ENCODE measurements at places on chromosomes 2 and 18. TPM values are rescaled to one million over a fixed set of nuclear protein-coding genes. Genes with fewer than 3 reads are reported as not detected.
A peak's percentile ranks its signal among the peaks of the same experiment; 100 is the strongest.

DNA sequence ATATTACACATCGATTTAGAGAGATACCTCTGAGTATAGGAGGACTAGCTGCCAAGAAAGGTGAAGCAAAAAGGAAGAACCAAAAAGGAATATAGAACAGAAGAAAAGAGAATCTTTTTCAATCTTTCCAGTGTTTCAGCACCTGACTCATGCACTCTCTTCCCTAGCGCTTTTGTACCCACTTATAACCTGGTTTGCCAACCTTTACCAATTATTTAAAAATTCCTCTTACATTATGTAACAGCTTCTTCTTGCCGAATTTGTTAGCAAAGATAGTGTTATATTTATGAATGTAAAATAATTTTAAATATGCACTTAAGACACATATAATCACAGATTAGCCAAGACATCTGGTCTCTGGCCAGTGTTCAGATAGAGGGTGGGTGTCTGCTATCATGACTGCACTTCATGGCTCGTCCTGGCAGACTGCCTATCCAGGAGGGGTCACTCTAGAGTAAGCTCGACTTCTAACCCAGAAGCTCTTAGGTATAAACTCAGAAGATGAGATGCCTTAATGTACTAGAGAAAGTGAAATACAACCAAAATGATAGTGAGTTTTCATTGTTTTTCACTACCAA, 122.9 kb downstream of the ATAD2B start:
- DNase-seq = peak; percentile 68

DNA sequence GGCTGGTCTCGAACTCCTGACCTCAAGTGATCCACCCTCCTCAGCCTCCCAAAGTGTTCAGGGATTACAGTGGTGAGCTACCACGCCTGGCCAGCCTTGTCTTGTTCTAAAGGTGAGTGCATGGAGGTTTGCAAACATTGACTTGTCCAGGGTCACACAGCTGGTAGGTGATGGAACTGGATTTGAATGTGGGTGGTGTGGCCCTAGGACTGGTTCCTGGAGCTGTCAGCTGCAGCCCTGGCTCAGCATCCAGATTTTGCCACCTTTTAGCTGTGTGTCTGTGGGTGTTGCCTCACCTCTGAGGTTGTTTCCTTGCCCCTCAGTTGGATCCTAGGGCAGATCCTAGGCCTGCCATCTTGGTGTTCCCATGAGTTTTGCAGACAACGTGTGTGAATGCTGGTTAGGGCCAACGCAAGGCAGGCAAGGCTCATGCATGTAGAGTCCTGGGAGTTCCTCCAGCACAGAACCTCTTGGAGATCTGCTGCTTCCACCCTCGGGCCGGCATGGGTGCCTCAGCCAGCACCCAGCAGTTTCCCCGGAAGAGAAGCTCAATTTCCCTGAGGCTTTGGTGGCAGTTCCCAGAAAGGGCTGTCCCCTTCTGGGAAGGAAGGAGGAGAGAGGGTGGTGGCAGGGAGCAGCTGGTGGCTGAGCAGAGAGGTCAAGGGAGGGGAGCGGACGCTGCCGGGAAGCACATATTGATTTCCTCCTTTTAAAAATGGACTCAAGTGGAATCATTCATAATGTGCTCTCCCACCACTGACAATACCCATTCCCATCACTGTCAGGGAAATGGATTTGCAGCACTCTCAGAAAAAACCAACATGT, 127.6 kb upstream of the HS6ST1 start:
- DNase-seq = no peak

DNA sequence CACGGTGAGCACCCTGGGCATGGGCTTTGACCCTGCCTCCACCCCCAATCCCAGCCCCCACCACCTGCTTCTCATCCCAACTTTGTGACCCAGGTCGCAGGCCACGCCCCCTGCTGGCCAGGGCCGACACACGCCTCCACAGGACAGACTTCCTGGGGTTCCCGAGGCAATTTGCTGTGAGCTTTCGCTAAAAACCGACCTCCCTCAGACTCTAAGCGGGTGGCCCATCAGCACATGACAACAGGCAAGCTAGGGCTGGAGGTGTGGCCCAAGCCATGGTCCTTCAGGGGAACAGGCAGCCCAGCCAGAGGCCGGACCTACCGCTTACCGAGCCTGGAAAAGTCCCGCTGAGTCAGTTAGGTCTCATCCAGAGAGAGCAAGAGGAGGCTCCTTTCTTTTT, 31.9 kb downstream of the C1QL2 start:
- DNase-seq = peak; percentile 93

GRCh38 chr18:31931163-31931885, 11.6 kb downstream of the TRAPPC8 start:
- no peak for DNase-seq

The GTF2A1L gene
- total RNA-seq = 2.8 TPM

The COL6A3 gene
- 7.3 TPM for total RNA-seq

Data from GM23338 (cell line).